IMR-90 (cell line): ENCODE measurements at places on chromosomes 3 and 15. TPM values are rescaled to one million over a fixed set of nuclear protein-coding genes. Genes with fewer than 3 reads are reported as not detected.

The UROC1 gene
- total RNA-seq: not detected in 2 replicates

The EBLN2 gene
- 6.4 and 7.7 TPM in 2 replicates for total RNA-seq

The CPEB1 gene
- total RNA-seq: 6.9 and 12.5 TPM in 2 replicates

The SLC22A13 gene
- total RNA-seq: under 0.01 TPM in 2 replicates

The FRMD5 gene
- total RNA-seq: 5.4 and 5.6 TPM in 2 replicates

The CD96 gene
- total RNA-seq: 0.18 and 0.28 TPM in 2 replicates

The ARL6IP5 gene
- total RNA-seq: 98.8 and 126 TPM in 2 replicates

The GOLGA6C gene
- total RNA-seq: not detected in 2 replicates

The NR1I2 gene
- total RNA-seq: not detected in 2 replicates

DNA sequence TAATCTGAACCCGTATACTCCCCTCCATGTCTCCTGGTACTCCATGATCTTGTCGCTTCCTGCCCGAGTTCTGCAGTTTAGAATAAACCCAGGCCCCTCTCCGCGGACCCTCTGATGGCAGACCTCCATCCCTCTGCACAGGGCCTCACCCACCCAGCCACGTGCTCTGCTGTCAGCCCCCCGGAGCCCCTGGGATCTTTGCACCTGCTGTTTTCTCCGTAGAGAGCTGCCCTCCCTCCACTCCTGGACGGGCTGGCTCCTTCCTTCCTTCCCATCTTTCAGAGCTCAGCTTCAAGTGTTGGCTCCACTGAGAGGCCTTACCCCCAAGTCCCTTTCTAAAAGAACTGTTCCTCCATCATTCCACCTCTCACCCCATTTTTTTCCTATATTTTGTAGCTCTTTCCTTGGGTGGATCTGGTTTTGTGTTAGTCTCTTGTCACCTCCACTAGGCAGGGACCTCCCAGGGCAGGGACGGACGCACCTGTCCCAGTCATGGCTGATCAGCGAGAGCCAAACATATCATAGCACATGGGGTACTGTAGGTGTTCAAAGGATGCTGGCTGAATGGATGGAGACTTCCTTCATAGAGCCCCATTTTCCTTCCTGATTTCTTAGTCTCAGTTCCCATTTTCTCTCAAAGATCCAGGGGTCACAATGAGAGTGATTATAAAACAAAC is 106.6 kb downstream of the VGLL4 start:
- no peak for DNase-seq

DNA sequence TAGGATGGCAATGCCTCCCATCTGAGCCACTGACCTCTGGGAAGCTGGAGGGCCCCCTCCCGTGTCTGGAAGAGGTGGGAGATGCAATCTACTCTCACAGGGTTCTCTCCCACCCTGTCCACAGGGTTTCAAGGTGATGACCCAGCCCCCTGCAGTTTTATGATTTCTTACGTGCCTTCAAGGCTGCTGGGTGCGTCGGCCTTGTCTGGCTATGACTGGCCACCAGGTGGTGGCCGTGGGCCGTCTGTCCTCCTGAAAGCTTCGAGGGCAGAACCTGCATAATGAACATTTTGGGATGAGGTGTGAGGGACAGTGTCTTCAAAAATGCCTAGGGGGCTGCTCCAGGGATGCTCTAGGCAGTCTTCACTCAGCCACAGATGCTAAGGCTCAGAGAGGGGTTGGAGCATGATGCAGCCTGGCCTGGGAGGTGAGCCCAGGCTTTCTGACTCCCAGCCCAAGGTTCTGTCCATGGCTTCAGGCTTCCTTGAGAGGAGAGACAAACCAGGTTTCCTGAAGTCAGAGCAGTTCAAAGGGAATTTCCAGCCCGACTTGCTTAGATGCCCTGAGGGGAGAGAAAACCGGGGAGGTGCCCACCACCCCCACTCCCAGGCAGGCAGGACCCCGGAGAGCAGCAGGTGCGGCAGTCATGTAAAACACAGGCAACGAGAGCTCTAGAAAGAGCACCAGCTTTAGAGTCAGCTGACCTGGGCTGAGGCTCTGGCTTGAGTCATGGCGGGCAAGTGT is 18.7 kb downstream of the ISG20 start:
- DNase-seq: peak; percentile 61

- DNase-seq: peak; percentile 72
Measured at GRCh38 chr3:71304684-71305083, 278.8 kb downstream of the FOXP1 start.

- DNase-seq: no peak
Measured at GRCh38 chr3:113269661-113270060, 58.3 kb downstream of the BOC start.

DNA sequence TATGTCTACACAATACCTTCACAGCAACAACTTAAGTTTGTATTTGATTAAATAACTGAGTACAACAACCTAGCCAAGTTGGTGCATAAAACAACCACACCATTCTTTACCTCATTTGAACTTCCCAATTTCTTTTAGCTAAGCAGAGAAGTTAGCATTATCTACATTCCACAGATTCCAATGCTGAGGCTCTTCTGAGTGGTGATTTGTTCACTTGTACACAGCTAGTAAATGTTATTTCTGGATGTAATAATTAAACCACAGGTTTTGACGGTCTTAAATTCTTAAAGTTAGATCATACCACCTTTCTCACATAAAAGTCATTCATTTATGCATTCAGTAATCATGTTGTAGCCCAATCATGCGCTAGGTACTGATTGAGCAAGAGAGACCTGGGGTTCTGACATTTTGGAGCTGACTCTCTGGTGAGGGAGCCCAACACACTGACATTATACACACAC is 102.5 kb downstream of the SST start:
- DNase-seq: peak; percentile 57

GRCh38 chr15:99749386-99749785 is 16.1 kb upstream of the LYSMD4 start:
- DNase-seq: peak; percentile 10

DNA sequence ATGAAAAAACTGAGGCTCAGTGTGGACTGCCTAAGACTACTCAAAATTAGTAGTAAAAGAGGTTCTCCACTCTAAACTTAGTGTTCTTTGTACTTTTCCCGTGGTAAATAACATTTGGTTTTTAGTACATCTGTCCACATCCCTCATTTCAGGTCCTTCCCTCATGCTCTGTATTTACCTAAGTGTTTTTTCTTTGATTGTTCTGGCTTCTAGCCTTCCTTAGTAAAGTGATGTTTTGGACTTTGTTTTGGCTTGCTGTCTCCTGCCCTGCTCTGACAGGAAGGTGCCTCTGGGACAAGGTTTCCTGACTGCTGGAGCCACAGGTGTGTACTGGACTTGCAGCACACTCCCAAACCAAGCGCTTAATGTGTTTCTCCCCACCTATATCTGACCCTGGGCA is 29.9 kb upstream of the ALDH1A2 start:
- DNase-seq: no peak

GRCh38 chr3:169998668-169999131 is 32.1 kb downstream of the SEC62 start:
- DNase-seq: peak; percentile 99

DNA sequence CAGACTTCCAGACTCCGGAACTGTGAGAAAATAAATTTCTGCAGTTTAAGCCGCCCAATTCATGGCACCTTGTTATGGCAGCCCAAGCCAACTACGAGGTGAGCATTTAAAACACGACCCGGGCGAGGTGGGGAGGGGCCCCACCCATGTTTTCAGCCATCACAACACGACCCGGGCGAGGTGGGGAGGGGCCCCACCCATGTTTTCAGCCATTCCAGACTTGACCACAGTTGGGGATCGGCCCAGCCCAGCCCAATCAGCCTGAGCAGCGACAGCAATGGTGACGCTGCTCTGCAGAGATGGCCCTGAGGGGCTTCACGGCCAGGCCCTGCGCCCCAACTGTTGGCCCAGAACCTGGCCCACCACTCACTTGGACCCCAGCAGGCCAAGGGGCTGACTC is 93.1 kb downstream of the ATP10A start:
- no peak for DNase-seq

- DNase-seq: no peak
Measured at GRCh38 chr3:182226995-182227394, 515.3 kb downstream of the SOX2 start.
